ENCODE measurements at places on chromosomes 16 and 17. TPM values are rescaled to one million over a fixed set of nuclear protein-coding genes. Genes with fewer than 3 reads are reported as not detected.

Gene C17orf107
- total RNA-seq, result 1.8 TPM

Gene TP53TG3
- not detected for total RNA-seq

Gene TOX3
- not detected for total RNA-seq

Gene VAT1
- 297 TPM for total RNA-seq

Gene TSPAN10
- 3.0 TPM for total RNA-seq

Gene MYO18A
- 133 TPM for total RNA-seq

DNA sequence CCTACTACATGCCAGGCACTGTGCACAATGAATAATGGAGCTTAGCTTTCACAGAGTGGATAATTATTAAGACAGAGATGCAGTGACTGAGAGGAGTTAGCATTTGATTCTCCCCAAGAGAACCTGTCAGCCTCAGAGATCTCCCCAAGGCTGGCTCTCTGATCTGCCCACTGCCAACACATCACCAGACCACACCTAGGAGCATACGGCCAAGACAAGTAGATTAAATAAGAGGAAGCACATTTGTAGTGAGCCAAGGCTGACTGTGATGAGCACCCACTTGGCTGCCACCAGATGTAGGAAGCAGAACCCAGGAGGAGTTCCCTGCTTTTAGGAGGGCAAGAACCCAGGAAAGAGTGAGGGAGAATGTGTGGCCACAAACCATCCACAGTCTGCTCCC lies 130.1 kb downstream of the SPACA3 start:
- no peak overlapping the region for H3K4me3 ChIP-seq
- no peaks in the 10 kb centered on the region for H3K27me3 ChIP-seq
- no peaks in the 10 kb centered on the region for H3K4me1 ChIP-seq
- DNase-seq, result no peak
- no peak overlapping the region for H3K27ac ChIP-seq

GRCh38 chr16:81738783-81739496 lies 40.2 kb upstream of the PLCG2 start:
- H3K4me1 ChIP-seq, result no peaks in the 10 kb centered on the region
- peaks cover 2% of the 10 kb centered on the region for H3K27me3 ChIP-seq
- no peaks in the 10 kb centered on the region for H3K36me3 ChIP-seq
- no peak overlapping the region for H3K4me3 ChIP-seq
- H3K27ac ChIP-seq, result no peak overlapping the region
- no peak for DNase-seq

- H3K4me1 ChIP-seq, result no peaks in the 10 kb centered on the region
- no peak overlapping the region for H3K27ac ChIP-seq
These were observed 101.6 kb upstream of the TOB1 start for GRCh38 chr17:50967795-50968194.

DNA sequence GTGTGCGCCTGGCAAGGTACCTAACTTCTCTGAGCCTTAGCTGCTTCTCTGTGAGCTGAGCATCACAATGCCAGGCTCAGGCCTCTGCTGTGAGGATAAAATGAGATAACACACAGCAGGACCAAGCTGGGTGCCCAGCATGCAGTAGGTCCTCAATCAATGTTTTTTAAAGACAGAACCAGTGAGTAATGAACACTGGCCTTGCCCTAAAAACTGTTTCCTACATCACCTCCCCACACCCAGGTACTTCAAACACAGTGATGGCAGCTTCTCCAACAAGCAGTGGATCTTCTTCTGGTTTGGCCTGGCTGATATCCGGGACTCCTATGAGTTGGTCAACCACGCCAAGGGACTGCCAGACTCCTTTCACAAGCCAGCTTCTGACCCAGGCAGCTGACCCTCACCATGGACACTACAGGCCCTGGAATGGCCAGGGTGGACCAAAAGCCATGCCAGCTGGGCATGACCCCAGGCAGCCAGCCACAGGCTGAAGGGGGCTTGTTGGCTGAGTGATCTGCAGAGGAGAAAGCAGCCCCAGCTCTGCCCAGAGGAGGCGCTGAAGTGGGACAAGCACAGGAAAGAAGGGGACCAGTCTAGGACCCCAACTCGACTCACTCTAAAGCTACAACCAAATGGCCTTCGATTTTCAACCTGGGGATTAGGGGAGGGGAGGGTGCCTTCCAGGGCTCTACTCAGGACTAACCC lies 3.9 kb downstream of the NAGS start:
- no peak for DNase-seq
- H3K36me3 ChIP-seq, result peaks cover 5% of the 10 kb centered on the region

DNA sequence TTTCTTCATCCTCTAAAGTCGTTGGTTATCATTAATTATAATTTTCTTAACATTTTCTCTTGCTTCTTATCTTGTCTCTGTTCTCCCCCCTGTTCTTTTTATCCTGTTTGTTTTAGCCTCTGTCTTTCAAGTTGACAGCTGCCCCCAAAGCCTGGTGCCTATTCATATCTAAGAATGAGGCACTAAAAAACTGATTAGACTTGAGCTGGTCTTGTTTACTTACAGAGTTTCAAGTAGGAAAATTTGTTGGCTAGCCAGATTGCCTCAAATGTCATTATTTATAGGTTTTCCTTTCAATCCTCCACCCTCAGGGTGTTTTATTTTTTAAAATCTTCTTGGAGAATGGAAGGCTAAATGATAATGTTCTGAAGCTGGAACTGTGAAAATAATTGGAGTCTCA lies 236.0 kb downstream of the UTP18 start:
- no peaks in the 10 kb centered on the region for H3K36me3 ChIP-seq
- H3K27me3 ChIP-seq, result no peaks in the 10 kb centered on the region
- no peak overlapping the region for H3K4me3 ChIP-seq
- H3K27ac ChIP-seq, result no peak overlapping the region
- no peaks in the 10 kb centered on the region for H3K4me1 ChIP-seq

DNA sequence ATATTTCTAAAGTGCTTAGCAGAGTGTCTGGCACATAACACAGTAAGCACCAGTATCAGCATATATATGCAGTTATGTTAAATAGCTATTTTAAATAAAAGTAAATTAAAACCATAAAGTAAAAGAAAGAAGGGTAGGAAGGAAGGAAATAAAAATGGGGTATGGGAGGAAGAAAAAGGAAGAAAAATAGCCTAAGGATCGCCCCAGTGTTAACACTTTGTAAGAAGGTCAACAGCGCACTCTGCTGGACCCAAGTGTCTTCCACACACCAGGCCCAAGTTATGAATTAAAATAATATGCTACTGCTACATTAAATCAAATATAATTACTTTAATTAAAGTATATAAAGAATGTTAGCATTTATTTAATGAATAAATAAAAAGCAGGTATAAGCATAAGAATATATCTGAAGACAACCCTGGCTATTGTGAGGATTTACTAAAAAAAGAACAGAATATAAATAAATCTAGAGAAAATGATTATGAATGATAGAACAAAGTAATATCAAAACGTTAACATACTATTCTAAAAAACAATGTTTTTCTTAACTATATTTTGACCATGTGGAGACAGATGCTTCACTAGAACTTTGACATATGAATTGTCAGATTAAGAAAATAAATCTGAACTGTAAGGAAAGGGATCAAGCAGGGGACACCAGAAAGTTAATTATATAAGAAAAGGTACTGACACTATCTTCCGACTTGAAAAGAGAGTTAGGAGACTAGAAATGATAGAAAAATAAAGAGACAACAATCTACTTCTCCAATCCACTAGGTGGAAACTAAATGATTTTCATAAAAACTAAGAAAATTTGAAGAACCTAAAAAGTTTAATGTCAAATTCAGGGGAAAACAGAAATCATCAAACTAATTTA lies 25.9 kb downstream of the BRIP1 start:
- no peaks in the 10 kb centered on the region for H3K36me3 ChIP-seq
- no peak overlapping the region for H3K27ac ChIP-seq
- no peaks in the 10 kb centered on the region for H3K27me3 ChIP-seq
- DNase-seq, result peak; percentile 89
- no peak overlapping the region for H3K4me3 ChIP-seq

DNA sequence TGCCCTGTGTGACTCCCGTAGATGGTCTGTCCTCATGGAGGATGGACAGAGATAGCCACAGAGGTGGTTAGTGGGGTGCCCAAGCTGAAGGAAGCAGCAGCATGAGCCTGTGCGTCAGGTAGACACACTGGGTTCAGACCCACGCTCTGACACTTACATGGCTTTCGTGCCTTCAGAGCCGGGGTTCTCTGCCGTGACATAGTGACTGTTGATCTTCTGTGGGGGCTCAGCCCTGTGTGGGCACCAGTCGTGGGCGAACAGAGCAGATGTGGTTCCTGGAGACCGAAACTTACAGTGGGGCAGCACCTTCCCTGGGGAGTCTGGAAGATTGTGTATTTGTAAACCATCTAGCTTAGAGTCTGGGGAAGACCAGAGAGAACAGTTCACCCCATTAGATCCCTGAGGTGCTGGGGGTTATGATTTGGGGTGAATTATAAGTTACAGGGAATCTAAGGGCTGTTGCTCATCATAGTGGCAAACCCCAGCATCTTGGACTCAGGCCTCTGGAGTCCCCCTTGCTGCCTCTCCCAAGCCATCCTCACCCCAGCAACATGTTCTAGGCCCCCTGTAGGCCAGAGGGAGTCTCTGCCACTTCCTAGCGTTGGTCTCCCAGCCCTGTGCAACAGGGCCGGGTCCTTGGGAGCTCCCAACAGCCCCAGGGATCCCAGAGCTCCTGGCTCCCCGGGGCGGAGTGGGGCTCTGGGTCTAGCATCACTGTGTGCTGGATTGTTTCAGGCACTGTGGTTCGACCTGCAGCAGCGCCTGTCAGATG lies 28.6 kb downstream of the NECAB2 start:
- no peaks in the 10 kb centered on the region for H3K36me3 ChIP-seq
- no peak for DNase-seq
- H3K4me3 ChIP-seq, result no peak overlapping the region

- peaks cover 31% of the 10 kb centered on the region for H3K36me3 ChIP-seq
- H3K4me3 ChIP-seq, result no peak overlapping the region
- DNase-seq, result no peak
- H3K27ac ChIP-seq, result peak overlapping the region; percentile 53
- no peaks in the 10 kb centered on the region for H3K27me3 ChIP-seq
These were observed 11.8 kb downstream of the MAP2K3 start for GRCh38 chr17:21296097-21297025.

DNA sequence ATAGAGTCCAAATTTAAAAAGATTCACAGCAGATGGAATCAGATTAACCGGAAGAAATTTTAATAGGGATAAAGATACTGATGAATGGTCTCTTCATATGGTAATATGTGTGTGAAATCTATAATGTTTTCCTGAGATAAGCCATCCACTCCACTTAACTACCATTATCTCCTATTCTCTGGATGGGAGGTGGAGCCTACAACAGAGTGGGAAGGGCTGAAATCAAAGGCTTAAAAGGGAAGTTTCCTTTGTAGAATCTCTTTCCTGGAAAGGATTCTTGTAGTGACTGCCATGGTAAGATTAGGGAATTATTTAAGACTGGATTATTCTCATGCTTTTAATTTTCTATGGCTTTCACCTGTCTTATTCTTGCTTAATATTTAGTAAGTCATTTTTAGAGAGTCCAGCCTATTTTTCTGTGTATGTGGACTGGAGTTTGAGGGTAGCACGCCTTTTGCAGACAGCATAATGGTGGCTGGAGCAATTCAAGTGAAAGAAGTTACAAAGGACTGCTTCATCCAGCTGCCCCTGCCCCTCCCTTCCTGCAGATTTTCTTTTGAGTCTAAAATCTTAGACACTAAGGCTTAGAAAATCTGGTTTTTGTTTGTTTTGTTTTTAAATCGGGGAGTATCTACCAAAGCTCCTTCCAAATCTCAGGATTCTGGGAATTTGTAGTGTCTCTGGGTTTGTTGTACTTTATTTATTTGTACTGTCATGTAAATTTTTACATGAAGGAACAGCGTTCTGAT lies 26.5 kb downstream of the KAT7 start:
- no peak overlapping the region for H3K27ac ChIP-seq
- no peaks in the 10 kb centered on the region for H3K4me1 ChIP-seq
- no peak for DNase-seq
- H3K36me3 ChIP-seq, result peaks cover 1% of the 10 kb centered on the region
- no peak overlapping the region for H3K4me3 ChIP-seq

GRCh38 chr16:68737046-68737729 lies at the start of gene CDH1:
TSS of gene CDH1 (plus strand) at chr16:68737292. CDS start at chr16:68737416, 124 bp downstream.
- H3K36me3 ChIP-seq, result no peaks in the 10 kb centered on the region
- no peak within 1 kb of the TSS for H3K4me3 ChIP-seq
- DNase-seq, result no peak
- peaks cover 19% of the 10 kb centered on the region for H3K27me3 ChIP-seq
- H3K27ac ChIP-seq, result no peak within 1 kb of the TSS

DNA sequence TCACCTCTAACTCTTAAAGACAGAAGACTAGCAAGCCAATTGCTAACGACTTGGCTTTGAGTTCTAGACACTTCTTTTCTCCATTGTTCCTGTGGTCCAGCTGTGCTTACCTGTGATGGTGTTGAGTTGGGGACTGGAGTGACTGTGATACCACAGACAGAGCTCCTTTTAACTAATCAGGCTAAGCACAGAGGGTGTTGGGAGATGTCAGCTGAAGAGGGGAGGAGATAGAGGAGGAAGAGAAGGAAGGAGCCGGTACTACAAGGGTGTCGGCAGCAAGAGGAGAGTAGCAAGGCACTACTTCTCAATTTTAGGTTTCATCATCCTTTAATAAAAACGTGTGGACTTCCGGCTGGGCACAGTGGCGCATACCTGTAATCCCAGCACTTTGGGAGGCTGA lies 5.1 kb upstream of the MYO1D start:
- H3K27ac ChIP-seq, result no peak overlapping the region
- H3K36me3 ChIP-seq, result no peaks in the 10 kb centered on the region

DNA sequence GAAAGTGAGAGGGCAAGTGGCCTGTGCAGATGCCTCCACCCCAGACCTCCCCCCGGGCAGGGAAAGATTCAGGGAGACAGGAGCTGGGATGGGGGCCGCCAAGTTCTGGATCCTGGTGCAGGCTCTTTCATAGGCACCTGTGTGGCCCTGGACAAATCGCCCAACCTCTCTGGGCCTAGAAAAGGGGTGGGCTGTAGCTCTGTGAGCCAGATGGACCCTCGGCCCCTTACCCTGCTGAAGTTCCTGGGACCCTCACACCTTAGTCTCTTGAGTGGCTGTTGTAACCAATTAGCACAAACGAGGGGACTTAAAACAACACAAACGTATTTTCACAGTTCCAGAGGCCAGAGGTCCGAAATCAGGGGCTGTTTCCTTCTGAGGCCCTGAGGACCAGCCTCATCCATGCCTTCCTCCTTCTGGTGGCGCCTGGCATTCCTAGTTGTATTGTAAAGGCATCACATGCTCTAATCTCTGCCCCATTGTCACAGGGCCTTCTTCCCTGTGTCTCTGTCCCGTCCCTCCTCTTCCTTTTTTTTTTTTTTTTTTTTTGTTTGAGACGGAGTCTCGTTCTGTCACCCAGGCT lies 352.6 kb downstream of the SEC14L1 start:
- H3K36me3 ChIP-seq, result peaks cover 49% of the 10 kb centered on the region
- no peak for DNase-seq
- H3K4me1 ChIP-seq, result peaks cover 2% of the 10 kb centered on the region

- H3K27me3 ChIP-seq, result no peaks in the 10 kb centered on the region
- no peak for DNase-seq
- no peaks in the 10 kb centered on the region for H3K4me1 ChIP-seq
- H3K36me3 ChIP-seq, result no peaks in the 10 kb centered on the region
- H3K27ac ChIP-seq, result no peak overlapping the region
- H3K4me3 ChIP-seq, result no peak overlapping the region
These were observed 478.7 kb downstream of the CDH13 start for GRCh38 chr16:83105279-83106077.

All from fibroblast of lung (primary cell).